ENCODE measurements at places on chromosomes 16 and 17. TPM values are rescaled to one million over a fixed set of nuclear protein-coding genes. Genes with fewer than 3 reads are reported as not detected.

DNA sequence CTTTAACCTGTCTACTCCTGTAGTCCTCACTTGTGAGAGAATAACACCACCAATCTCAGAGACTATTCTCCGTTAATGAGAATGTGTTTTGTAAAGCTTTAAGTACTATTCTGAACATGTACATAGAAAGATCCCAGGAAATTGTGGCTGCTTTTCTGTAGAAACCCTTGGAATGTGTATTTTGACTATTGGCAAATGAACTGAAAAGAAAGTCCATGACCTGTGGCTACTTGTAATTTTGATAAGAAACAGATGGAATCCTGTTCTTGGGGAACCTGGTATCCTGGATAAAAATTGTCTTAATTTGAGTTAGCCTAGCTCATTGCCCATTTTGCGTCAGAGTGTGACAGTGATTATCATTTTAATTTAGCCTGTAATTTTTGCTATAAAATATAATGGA lies 9.1 kb downstream of the CTCF start:
- no peak for DNase-seq

- peak; percentile 44 for DNase-seq
Measured at GRCh38 chr17:14201021-14201987, 35.4 kb downstream of the CDRT15 start.

GRCh38 chr17:59373882-59374495 lies 42.5 kb downstream of the YPEL2 start:
- DNase-seq = no peak

GRCh38 chr17:77840513-77841165 lies 117.9 kb upstream of the TNRC6C start:
- no peak for DNase-seq

GRCh38 chr17:50148226-50149090 lies 2.0 kb downstream of the PPP1R9B start:
- DNase-seq = no peak

GRCh38 chr16:55331648-55332185 lies 7.7 kb downstream of the IRX6 start:
- DNase-seq = no peak

DNA sequence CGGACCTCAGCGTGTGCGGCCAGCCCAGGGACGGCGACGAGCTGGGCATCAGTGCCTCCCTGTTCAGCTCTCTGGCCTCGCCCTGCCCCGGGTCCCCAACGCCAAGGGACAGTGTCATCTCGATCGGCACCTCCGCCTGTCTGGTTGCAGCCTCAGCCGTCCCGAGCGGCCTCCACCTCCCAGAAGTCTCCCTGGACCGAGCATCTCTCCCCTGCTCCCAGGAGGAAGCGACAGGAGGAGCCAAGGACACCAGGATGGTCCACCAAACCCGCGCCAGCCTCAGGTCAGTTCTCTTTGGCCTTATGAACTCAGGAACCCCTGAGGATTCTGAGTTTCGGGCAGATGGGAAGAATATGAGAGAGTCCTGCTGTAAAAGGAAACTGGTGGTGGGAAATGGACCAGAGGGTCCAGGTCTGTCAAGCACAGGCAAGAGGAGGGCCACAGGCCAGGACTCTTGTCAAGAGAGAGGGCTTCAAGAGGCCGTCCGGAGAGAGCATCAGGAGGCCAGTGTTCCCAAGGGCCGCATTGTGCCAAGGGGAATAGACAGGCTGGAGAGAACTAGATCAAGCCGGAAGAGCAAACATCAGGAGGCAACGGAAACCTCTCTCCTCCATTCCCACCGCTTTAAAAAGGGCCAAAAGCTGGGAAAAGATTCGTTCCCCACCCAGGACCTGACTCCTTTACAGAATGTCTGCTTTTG lies 825 bp downstream of the HASPIN start:
- DNase-seq = no peak

- DNase-seq = no peak
Measured at GRCh38 chr16:84568066-84568465, 49.8 kb downstream of the COTL1 start.

DNA sequence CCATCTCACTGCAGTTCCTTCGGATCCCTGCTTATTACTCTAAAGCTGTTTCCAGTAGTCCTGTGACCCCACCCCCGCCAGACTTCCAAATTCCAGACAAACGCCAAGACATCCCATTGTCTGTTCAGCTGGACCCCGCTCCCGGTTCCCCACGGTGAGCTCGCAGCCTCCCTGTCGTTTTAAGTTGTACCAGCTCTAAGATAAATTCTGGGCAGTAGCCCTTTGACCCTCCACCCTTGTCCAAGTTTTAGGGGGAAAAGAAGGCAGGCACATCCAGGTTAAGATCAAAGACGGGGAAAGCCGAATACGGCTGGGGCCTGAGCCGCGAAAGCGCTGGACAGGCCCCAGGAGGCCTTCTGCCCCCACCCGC lies 589 bp downstream of the ARL6IP1 start:
- DNase-seq = no peak

DNA sequence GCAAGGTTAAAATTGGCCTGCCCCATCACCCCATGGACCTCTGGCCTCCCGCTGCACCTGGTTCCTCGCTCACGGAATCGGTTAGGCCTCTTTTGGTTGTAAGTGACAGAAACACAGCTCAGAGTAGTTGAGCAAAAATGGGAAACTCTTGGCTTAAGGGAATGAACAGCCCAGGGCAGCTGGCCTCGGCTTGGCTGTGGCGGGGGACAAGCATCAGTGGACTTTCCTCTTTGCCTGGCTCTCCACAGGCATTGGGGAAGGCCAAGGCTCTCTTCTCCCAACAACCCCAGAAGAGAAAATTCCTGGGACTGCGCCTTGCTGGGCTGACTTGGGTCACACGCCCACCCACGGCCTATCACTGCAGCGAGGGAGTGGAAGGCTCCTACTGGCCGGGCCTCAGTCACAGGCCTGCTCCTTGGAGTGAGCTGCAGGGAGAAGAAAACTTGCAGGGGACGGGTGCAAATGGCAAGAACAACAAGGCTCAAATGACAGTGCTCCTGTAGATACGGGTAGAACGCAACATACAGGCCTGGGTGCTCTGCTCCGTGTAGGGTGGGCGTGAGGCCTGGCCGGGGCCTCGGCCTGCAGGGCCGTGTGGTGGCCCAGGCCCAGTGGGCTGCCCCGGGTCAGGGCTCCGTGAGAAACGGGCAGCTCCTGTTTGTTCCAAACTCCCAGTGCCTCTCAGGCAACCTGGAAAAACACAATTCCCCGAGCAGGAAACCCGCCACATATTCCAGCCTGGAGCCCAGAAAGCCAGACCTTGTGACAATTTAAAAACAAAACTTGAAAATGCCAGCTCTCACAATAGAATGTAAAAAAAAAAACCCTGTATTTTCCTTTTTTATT lies 25.0 kb upstream of the ATP2A3 start:
- no peak for DNase-seq

GRCh38 chr17:57406981-57407286 lies 150.6 kb downstream of the MSI2 start:
- no peak for DNase-seq

GRCh38 chr17:9115214-9116191 lies 94.2 kb downstream of the NTN1 start:
- DNase-seq = no peak

GRCh38 chr17:78957128-78957527 lies 22.6 kb downstream of the LGALS3BP start:
- no peak for DNase-seq

DNA sequence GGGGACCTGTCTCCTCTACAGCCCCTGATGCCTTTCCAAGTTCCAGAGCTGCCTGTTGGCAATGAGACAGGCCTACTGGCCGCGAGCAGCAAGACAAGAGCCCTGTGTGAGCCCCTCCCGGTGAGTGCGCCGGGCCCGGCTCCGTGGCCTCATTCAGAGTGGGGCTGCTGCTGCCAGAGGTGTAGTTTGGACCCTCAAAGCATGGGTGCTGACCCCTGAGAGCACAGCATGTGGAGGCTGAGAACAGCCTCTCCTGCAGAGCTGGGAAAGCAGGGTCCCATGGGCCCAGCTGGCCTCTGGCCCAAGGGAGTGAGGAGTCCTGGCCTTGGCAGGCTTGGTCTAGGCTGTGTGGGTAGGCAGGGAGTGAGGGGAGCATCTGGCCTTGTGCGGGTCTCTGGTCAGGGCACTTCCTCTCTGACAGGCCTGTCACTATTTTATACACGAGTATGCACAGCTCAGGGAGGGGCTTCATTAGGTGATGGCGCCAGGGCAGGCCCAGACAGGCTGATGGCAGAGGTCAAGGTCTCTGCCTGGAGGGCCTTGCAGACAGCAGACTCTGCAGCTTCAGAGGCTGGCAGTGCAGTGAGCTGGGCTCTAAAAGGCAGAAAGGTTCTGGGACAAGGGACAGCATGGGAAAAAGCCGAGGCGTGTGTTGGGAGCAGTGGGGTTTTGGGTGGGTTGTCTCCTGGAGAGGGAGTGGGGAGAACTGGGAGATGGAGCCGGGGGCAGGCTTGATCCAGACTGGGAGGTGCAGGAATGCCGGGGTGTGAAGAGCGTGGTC lies 43.4 kb downstream of the ADCY7 start:
- DNase-seq = peak; percentile 78

DNA sequence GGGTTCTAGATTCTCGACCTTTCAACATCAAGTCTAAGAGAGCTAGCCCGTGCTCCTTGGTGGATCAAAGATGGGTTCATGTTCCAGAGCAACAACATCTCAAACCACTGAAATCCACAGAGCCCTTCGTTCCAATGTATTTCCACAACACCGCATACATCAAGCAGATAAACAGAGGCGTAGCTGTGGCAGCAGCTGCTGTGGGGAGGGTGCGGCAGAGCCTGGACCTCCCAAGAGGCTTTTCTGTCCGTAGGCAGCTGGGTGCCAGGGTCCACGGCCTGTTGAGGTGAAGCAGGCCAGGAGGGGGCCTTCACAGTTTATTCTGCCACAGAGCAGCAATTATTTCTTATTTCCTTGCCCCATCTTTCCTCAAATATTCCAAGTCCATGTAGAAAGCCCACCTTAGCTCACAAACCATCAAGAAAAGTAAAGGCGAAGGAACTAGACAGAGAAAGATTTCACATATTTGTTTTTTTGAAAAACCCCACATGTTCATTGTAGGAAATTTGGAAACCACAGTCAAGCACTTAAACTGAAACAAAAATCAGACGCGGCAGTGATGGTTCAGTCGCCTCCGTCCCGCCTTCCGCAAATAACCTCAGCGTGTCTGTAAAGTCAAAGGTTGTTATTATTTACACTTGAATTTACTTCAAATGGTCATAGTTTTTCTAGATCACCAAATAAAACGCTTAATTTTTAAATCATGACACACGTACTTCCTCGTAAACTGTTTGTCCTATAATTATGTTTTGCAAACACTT lies 144.6 kb upstream of the FOXF1 start:
- DNase-seq = no peak

- DNase-seq = no peak
Measured at GRCh38 chr17:45234641-45235415, 13.1 kb downstream of the FMNL1 start.

KRT28 gene
- total RNA-seq = not detected

CDH1 gene
- total RNA-seq = 0.21 TPM

GALR2 gene
- not detected for total RNA-seq

CTRB1 gene
- total RNA-seq = not detected

CCL16 gene
- total RNA-seq = not detected

ALDH3A1 gene
- total RNA-seq = 1.6 TPM

TSPAN10 gene
- total RNA-seq = 1.1 TPM
